Activated T-cell treated with anti-CD3 and anti-CD28 coated beads, Interleukin-2, amount 50 U/mL, for 4 hours (primary cell): ENCODE measurements at places on chromosomes 6 and 20.

DNA sequence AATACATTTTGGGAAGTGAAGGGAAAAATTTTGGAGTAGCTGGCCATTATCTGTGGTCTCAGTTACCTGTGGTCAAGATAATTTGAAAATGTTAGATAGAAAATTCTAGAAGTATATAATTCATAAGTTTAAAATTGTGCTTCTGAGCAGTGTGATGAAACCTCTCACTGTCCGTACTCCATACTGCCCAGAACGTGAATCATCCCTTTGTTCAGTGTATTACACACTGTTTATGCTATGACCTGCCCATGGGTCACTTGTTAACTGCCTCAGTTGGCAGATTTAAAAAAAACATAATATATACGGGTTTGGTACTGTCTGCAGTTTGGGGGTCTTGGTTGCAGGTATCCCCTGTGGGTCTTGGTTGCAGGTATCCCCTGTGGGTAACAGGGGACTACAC, 4.1 kb upstream of the CALHM5 start:
- DNase-seq, result no peak

DNA sequence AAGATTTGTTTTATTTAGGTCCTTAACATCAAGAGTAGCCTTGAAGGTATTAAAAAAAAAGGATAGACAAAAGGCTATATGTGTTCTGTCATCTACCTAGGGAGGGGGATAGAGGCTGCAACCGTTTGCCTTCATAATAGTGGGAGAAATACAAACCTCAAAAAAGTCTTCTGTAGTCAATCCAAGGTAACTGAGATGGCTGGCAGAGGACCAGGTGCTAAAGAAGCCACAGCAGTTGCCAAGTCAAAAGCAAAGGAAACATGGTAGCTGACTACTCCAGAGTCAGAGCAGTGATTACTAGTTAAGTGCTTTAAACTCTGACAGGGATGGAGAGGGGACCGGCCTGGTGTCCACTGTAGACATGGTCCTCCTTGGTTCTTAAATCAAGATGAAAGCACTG, 249.4 kb downstream of the PTPRK start:
- no peak for DNase-seq

- DNase-seq, result no peak
Observed at GRCh38 chr20:58616411-58616810, 34.7 kb upstream of the STX16 start.

DNA sequence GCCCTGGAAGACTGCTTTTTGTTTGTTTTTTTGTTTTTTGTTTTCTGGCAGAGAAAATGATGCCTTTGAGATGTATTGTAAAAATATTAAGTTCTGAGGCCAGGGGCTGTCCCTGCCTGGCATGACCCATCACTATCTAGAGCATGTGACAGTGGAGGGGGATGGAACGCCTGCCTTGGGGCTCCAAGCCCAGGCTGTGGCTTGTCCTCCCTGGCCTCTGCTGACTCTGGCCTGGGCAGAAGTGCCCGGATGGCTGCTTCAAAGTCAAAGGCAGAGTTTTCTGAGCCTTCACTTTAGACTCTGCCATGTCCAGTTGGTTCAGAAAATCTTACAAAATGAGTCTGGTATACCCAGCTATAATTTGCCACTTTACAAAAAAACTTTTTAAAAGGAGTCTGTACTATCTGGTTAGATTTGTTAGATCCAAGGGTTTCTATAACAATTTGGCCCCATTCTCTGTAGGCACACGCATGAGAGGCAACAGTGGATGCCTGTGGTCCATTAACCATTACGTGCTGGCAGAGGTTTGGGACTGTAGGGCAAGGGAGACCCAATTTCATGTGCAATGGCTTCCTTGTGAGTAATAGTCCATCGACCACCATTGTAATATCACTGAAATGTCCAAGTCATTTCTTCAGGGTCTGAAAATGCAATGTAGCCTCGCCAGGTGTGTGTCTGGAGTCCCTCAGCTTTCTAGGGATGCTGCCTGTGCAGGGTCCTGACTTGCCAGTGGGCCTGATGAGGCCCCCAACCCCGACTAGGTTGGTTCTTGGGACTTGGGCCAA, 8.3 kb downstream of the PPP1R3G start:
- no peak for DNase-seq

DNA sequence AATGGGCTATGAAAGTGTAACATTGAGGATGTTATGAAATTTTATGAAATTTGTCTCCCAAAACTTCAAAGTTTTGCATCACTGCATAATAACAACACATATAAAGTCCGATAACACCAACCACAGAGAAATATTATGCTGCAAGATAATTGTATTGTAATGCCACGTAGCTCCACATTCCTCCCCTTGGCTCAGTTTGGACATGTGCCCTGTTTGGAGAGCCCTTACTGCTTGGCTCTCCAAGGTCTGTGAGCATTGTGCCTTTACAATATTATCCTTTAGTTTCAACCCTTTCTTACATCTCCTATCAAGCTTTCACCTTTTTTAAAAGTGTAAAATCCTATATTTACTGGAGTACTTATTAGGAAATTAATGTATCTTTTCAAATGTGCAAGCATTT, 10.8 kb downstream of the HBS1L start:
- no peak for DNase-seq

- no peak for DNase-seq
Observed at GRCh38 chr20:19699180-19699971, 58.7 kb upstream of the RIN2 start.

DNA sequence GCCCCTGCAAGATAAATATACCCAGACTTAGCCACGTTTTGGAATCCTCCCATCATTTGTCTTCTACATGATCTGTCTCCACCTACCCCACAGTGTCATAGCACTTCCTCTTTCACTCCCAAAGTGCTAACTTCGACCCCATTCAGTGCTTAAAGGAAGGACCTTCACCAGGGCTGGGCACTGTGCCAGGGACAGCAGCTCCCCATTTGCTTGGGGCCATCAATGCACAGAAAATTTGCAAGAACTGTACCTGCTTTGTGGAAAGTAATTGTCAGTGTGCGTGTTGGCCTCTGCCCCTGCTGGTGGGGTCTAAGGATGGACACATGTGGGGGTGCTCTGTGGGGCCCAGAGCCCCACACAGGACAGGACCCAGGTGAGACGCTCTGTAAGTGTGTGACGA, 5.2 kb upstream of the BPIFA2 start:
- no peak for DNase-seq

DNA sequence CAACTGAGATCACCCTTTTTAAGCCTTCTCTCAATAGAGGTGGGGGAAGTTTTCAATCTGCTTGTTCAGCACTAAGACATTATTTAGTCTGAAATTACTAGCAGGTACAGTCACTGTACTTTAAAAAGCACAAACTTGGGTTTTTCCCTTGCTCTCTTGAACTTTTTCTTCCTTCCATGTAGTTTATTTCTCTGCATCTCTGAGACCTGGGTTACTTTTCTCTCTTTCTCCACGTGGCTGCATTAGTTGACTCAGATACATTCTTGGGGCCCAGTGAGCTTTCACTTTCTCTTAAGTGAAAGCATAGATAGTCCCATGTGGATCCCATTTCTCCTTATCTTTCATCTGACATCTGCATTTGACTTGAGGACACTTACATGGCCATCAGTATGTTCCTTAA, 433.9 kb upstream of the MAP3K7 start:
- DNase-seq, result no peak

DNA sequence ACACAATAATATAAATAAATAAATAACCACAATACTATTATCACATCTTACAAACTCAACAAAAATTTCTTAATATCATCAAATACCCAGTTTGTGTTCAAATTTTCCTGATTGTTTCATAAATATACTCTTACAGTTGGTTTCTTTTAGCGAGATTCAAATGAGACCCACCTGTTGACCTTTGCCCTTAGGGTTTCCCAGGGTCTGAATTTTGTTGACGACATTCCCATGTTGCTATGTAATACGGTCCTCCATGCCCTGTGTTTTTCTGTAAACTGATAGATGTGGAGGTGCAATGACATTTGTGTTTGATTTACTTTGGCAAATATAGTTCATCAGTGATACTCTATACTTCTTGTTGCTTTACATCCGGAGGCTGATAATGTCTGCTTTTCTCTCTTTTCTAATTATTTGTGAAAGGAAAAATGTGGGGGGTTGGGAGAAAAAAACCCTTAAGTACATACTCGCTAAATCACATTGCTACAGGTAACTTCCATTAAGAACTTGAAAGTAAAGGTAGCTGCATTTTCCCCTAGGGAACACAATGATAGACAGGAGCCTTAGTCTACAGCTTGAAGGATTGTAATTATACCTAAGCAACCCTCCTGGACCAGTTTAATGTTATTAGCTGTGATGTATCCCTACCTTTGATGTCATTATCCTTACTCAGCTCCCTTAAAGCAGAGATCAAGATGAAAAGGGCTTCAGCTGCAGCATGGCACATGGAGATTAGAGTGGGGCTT, 6.6 kb downstream of the MOG start:
- no peak for DNase-seq

GRCh38 chr6:134622382-134623173, 304.7 kb upstream of the SGK1 start:
- no peak for DNase-seq

GRCh38 chr6:5670811-5671561, 335.7 kb downstream of the NRN1 start:
- DNase-seq, result no peak

GRCh38 chr20:17431621-17432364, 99.4 kb downstream of the BFSP1 start:
- DNase-seq, result peak; percentile 29

- DNase-seq, result no peak
Observed at GRCh38 chr6:34390531-34391472, 1.7 kb downstream of the NUDT3 start.

GRCh38 chr6:69790629-69791028, 6.2 kb downstream of the LMBRD1 start:
- no peak for DNase-seq

DNA sequence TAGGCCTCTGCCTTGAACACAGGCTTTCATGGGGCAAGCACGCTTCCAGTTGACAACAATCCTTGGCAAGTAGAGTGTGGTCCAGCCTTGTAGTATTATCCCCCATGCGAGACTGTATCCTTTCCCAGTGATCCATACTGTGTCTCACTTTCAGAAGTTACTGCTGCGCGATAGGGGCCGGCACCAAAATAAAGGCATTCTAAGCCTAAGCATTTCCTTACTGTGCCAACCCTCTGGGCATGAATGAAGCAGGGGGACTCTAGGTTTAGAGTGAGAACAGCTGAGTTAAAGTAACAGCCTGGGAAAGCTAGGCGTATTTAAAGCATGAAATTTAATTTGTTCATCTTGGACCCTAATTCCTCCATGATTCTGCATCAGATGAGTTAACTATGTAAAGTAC, 39.4 kb downstream of the CD164 start:
- no peak for DNase-seq

- DNase-seq, result no peak
Observed at GRCh38 chr6:166027761-166028160, 139.9 kb downstream of the TBXT start.

DNA sequence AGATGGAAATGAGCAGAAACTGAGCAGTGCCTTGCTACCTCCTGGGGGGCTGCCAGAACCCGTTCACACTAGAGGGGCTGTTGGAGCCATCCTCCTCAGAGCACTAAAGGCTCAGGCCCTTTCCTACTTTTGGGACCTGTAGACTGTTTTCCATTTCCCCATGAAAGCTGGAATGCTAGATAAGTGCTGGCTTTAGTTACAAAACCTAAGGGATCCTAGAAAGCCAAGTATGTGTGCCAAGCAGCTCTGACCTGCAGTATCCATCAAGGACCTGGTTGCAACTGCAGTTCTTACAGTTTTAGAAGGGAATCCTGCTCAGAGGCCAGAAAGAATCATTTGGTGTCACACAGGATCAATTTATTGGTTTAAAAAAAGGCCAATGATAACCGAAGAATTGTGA, 176.7 kb upstream of the COL21A1 start:
- no peak for DNase-seq

GRCh38 chr6:32195652-32195901, 3.1 kb upstream of the GPSM3 start:
- peak; percentile 99 for DNase-seq

GRCh38 chr6:121383478-121383877, 49.2 kb upstream of the TBC1D32 start:
- no peak for DNase-seq

- DNase-seq, result no peak
Observed at GRCh38 chr6:116218172-116218633, 35.7 kb downstream of the TSPYL4 start.

- DNase-seq, result no peak
Observed at GRCh38 chr20:21391972-21392352, 5.4 kb downstream of the NKX2-4 start.

DNA sequence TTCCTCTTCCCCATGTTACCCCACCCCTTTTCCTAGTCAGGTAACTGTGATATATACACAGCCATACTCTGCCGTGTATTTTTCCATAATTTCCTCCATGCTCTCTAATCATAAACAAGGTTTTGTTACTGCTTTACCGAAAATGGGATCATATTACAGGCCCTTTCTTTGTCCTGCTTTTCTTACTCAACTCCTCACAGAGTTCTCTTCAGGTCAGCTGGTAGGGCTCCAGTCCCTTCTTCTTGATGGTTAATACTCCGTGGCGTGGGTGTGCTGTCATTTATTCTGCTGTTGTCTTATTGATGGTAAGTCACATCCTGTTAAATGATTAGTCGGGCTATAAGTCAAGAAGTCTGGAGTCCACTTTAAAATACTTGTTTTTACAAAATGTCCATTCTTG, 24.9 kb upstream of the PI16 start:
- no peak for DNase-seq

DNA sequence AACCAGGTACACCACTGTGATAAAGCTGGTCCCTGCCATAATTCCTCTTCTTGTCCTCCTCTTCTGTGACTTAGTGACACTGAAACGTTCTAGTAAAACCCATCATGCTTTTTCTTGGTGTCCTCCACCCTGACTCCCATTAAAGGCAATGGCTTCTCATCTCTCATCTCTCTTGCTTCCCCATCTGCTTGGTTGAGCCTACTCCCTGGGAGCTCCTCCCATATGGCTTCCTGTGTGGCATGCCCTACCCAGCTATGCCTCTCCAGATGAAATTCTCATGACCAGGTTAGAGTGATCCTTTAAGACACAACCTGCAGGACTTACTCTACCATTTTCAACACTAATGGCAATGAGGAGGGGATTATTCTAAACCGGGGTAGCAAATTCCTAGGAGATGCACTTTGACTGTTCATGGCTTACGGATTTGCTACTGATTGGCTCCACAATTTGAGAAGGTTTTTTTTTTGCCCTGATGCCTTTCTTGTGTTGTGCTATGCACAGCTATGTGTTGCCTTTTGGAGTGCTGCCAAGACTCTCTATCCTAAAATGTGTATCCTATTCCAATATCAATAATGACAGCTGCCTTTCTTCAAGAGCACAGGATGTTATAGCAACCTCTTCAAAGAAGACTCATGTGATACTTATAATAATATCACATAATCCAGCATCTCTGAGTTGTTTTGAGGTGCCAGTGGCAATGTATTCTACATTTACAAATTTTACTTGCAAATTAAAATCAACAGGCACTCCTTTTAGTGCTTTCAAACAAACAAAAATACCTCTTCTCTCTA, 6.1 kb downstream of the SIRPG start:
- no peak for DNase-seq

GRCh38 chr6:156416391-156416790, 360.8 kb upstream of the ARID1B start:
- DNase-seq, result no peak
